Hematopoietic multipotent progenitor cell treated with erythropoietin and hydrocortisone succinate and interleukin-3 and kit ligand, for 6 days (in vitro differentiated cells): ENCODE measurements at places on chromosomes 4 and X.

DNA sequence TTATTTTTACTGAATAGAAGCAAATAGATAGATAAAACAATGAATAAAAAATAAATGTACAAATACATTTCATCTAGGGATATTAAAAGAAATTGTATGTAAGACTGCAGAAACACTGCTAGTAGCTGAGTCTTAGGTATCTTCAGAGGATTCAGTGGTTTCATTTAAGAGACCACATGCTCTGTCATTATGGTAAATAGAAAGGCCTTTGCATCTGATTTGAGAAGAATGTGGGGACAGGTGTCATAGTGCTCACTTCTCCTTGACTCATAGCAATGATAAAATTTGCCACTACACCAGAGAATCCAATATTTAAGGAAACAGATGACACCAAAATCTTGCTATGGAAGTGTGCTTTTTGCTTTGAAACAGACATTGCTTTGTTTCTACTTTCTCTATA lies 59.8 kb upstream of the PPP1R2C start:
- no peak for DNase-seq

DNA sequence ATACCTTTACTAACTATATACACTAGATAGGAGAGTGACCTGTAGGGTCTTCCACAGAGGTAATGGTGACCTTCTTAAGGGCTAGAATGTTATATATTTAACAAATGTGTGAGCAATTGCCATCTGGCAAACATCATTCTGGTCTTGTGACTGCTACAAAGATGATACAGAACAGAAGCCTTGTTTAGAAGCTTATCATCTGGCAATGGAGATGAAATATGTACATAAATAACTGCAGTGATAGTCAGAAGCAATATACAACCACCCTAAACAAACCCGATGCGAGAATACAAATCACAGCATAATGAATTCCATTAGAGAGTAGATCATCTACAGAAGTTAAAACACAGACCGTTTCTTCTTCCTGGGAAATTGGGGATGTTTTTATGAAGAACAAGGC lies 952.7 kb upstream of the SLIT2 start:
- no peak for DNase-seq

DNA sequence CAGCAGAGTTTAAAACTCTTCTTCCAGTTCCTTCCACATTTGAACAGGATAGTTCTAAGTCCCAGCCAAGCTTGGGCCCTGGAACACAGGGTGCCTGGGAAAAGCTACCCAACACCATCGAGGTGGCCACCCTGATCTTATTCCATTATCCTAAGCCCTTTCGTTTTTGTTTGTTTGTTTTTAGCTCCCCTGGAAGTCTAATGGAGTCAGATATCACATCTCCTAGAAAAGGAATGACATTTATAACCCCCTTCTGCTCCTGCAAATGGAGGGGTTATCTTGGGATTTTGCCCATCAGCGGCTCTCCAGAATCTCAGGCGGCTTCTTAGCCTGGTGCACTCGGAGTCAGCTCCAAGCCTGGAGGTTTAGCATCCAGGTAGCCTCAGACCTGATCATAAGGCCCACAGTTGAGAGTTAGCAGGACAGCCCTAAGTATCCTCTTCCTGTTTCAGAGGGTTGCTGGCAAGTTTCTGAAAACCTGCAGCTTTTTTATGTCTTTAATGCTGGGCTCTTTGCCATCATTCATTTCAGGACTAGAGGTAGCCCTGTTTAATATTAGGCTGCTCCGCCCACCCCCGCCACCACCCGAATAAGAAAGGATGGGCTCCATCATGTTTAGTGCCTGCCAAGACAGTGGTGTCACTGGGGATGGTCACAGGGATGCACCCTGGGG lies 230.0 kb upstream of the LNX1 start:
- no peak for DNase-seq

- peak; percentile 40 for DNase-seq
Measured at GRCh38 chr4:143313521-143313920, 23.2 kb upstream of the GAB1 start.

- no peak for DNase-seq
Measured at GRCh38 chr4:78707793-78708192, 68.4 kb upstream of the BMP2K start.

- DNase-seq: no peak
Measured at GRCh38 chrX:67558267-67558666, 14.4 kb downstream of the AR start.

- peak; percentile 70 for DNase-seq
Measured at GRCh38 chrX:9873952-9874351, 87.7 kb downstream of the SHROOM2 start.

DNA sequence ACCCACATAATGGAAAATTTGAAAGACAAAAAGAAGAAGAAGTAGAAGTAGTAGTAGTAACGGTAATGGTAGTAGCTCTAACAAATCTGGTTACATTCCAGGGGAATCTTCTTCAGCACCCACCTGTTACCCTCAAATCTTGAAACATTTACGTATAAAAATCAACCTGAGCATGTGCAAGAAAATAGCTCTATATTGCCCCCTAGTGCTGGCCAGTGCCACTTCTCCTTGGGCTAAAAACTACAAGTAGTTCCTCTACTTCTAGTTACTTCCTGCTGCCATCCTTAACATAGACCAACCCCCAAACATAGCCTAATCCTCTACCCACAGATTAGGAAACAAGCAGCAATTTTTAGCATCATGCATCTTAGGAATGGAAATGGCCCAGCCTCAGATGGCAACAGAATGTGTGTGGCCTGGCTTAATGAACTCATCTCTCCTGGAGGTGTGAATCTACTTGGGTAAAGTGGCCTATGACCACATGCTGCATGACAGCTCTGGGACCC lies 3.1 kb downstream of the PDGFC start:
- peak; percentile 89 for DNase-seq

DNA sequence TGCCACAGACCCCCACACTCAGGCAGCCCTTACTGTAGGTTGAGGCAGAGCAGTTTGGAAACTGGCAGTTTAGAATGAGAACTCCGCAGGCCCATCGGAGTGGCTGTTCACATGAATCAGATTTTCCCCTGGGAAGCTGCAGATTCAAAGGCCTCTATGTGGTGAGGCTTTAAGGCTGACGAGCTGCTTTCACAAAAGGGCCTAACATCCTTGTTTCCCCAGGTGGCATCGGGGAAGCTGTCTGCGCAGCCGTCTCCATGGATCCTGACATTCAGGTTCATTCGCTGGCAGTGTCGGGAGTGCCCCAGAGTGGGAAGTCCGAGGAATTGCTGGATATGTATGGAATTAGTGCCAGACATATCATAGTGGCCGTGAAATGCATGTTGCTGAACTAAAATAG lies 33.7 kb downstream of the TKTL1 start:
- no peak for DNase-seq

DNA sequence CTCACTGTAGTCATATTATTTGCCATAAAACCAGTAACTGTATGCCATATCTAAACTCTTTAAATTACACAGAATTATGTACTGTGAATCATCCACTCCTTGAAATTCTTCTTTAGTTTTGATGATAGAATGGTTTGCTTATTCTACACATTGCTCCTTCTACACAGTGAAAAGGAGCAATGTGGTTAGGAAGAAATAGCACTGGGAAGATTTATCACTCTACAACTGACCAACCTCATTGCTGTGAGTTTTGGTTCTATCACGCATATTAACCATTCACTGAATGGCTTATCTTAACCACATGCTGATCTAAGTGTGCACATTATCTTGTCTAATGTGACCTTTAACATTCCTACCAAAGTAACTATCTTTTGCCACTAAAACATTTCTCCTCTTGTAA lies 415.7 kb upstream of the NDST4 start:
- DNase-seq: no peak

GRCh38 chrX:113212052-113212451 lies 371.4 kb upstream of the AMOT start:
- no peak for DNase-seq

DNA sequence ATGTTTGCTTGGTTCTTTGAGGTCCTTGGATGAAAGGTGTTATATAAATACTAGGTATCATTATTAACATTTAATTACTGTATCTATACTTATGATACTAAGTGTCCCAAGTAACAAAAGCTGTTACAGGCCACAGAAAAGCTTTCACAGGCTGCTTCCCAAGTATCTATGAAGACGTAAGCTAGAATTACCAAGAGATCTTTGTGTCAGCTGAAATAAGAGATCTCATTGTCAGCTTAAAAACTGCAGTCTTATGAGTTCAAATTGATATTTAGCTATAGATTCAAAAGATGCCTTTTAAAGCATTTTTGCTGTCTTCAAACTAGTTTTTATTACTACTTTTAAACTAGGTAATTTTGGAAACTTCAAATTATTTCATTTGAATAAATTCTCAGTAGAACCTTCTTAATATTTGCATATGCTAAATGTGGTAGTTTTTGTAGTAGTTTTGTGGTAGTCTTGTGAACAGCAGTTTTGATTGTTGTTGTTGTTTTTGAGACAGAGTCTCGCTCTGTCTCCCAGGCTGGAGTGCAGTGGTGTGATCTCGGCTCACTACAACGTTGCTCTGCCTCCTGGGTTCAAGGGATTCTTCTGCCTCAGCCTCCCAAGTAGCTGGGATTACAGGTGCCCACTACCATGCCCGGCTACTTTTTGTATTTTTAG lies 170.0 kb upstream of the RPL34 start:
- DNase-seq: no peak

DNA sequence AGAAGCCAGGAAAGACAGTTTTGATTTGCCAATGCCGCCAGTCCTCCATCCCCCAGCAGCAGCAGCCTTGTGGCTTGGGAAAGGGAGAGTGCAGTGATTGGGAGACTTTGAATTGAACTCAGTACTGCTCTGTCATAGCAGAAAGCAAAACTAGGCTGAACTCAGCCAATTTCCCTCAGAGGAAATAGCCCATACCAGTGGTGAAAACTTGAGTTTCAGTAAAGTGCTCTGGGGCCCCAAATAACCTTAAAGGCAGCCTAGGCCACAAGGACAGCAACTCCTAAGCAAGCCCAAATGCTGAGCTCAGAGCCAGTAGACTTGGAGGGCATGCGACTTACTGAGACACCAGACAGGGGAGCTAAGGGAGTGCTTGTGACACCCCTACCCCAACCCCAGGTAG lies 2.0 kb upstream of the PROM1 start:
- DNase-seq: no peak

DNA sequence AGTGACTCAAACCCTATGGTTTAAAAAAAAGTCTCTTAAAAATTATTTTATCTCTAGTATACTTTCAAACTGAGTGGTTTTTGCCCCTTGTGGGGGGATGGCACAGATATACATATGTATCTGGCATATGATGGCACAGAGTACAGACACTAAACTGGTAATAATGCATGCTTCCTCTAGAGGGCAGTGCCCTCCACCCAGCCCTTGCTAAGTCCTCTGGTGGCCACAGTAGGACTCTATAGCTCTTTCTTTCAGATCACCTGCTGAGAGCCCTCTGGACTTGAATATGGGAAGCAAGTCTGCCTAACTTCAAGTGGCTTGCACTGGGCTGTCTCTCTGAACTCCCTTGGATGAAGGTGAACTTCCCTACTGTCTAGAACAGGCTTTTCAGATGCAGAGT lies 66.3 kb downstream of the TSPAN7 start:
- DNase-seq: peak; percentile 72

DNA sequence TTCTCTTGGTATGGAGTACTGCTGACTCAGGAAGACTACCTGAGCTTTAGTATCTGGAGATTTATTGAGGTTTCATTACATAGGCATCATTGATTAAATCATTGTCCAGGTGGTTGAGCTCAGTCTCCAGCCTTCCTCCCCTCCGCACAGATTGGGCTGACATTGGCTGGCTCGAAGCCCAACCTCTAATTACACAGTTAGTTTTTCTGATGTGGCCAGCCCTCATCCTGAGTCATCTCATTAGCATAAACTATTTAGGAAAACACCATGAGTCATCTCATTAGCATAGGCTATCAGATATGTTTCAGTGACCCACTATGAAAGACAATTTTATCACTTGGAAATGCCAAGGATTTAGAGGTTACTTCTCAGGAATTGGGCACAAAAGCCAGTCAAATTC lies 93.9 kb upstream of the ANKRD50 start:
- no peak for DNase-seq

DNA sequence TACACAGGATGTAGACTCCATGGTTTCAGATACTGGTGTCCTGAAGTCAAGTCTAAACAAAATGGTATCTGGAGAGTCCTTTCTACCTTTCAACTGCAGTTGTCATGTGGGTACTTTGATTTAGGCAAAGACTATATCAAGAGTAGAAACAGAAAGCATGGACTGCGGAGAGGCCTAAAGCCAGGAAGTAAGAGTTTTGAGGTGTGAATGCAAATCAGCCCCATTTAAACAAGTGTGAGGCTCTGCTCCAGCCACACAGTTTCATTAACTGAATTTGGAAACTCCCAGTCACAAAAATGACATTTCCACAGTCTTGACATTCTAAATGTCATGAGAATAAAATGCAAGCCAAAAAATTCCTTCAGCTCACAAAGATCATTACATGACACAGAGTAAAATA lies 87.2 kb upstream of the MCF2 start:
- DNase-seq: no peak

DNA sequence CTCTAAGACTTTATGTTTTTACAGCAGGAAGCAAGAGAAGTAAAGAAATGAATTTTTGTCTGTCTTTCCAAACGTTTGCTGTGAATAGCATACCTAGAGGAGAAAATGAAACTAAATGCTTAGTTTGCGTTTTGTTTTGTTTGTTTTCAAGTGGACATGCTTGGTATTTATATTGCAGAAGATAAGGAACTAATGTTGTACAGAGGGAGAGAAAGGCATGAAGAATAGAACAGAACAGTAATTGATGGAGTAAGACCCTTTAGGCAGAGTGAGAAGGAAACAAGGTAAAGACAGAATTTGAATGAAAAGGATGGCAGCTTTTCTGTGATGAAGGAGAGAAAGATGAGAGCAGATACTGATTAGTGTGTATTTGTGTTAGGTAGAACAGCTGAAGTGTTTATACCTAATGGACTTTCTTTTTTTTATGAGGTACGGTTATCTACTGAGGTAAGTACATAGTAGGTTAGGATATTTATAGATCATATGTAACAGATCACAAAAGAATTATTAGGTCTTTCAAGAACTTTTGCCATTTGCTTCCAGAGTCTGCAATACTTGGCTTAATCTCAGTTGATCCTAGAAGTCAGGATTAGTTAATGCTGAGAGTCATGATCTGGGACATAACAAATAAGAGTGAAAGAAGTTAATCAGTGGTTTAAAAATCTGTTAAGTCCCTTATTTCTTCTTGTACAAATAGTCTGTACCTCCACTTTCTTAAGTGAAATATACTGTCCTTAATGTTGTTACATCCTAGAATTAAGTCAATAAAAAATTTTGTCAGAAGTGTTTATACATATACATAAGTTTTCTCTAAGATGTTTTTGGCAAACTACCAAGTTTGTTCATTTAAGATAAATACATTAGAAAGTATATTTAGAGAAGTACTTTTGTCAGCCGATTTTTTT lies 36.8 kb downstream of the FABP2 start:
- peak; percentile 21 for DNase-seq

- DNase-seq: peak; percentile 79
Measured at GRCh38 chr4:87973283-87974169, 2.0 kb upstream of the SPP1 start.

GRCh38 chr4:52376132-52376704 lies 282.9 kb downstream of the USP46 start:
- DNase-seq: peak; percentile 83

GRCh38 chrX:65862638-65863037 lies 177.2 kb downstream of the VSIG4 start:
- no peak for DNase-seq
